ENCODE measurements at places on chromosomes 5 and 9. TPM values are rescaled to one million over a fixed set of nuclear protein-coding genes. Genes with fewer than 3 reads are reported as not detected.

Gene LHX3
- not detected for total RNA-seq

Gene CDC20B
- total RNA-seq, result 0.14 TPM

Gene UBE2QL1
- total RNA-seq, result 0.15 TPM

Gene EGFLAM
- 1.6 TPM for total RNA-seq

Gene PCDHGA9
- 3.9 TPM for total RNA-seq

Gene C9orf50
- not detected for total RNA-seq

Gene SVEP1
- 0.29 TPM for total RNA-seq
